ENCODE measurements at places on chromosomes 12 and 14.

DNA sequence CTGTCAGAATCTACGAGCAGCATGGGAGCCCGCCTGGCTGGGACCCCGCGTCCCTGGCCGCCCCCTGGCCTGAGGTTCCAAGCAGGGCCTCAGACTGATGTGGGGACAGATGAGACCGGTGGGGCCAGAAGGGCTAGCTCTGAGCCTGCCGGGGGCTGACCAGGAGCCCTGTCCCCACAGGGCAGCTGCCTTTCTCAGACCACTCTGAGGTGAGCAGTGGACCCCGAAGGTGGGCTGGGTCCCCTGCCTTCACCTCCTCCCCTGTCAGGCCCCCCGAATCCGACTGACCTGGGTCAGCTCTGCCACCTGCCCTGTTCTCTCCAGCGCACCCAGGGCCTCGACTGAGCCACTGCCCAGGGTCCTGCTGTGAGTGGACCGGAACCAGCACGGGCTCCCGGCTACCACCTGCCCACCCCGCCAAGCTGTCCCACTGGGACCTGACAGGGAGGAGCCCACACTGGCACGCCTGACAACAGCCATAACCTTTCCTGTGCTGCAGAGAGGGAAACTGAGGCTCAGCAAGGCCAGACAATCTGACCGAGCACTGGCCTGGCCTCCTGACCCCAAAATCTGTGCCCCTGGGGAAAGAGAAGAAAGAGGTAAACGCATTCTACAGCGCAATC lies 29.7 kb upstream of the TMEM179 start:
- DNase-seq, result no peak

DNA sequence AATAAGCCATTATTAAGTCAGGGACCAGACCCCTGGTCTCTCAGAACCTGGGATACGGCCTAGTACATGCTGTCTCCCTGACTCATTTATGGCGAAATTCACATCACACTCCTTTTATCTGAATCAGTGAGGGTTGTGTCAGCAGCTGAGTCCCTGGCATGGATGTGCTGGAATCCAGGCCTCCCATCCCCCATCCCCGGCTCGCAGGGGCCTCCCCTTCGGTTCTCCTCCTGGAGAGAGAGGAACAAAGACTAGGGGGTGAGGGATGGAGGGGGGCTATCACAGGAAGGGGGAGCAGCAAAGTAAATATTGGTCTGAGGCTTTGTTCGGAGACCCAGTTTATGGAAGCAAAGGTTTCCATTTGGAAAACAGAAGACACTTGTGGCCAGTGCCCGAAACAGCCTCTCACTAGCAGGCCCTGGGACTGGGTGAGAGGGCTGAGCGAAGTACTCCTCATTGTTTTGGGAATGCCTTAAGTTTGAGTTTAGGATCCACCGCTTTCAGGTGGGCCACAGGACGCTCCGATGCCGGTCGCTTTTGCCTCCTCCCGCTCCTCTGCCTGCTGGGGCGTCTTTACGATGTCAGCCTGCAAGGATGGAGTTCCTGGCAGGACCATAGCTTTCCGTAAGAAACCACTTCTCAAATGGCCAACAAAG lies 145.0 kb downstream of the PRKCH start:
- DNase-seq, result no peak

GRCh38 chr14:32606301-32606700 lies 277.2 kb downstream of the AKAP6 start:
- no peak for DNase-seq

DNA sequence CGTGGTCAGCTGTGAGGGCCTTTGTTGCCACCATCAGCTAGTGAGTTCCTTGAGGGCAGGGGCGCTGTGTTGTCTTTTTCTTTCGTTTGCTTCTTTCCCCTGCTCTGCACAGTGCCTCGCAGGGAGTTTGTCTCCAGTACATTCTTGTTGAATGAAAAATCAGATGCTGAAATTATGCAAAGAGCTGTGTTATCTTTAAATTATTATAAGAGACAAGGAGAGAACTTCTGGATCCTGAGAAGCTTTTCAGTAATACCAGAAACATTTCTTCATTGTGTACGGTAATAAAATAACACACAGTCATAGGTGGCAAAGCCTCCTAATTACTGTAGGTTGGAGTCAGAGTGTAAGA lies 14.9 kb downstream of the EML1 start:
- DNase-seq, result no peak

DNA sequence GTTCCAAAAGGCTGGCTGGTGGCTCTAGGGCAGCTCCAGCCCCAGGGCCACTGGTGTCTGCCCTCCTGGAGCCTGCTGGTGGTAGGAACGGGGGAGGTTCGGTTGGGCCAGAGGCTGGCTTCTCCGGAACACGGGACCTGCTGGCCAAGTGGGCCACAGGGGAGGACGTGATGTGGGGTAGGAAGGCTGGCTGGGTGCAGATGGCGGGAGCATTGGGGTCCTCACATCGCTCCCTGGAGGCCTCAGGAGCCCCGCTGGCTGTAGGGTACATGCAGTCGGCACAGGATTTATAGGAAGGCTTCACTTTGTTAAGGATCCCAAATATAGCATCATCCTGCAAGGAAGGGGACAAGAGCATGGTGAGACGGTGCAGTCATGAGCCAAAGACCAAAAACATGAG lies 57.6 kb upstream of the CORO1C start:
- DNase-seq, result no peak

DNA sequence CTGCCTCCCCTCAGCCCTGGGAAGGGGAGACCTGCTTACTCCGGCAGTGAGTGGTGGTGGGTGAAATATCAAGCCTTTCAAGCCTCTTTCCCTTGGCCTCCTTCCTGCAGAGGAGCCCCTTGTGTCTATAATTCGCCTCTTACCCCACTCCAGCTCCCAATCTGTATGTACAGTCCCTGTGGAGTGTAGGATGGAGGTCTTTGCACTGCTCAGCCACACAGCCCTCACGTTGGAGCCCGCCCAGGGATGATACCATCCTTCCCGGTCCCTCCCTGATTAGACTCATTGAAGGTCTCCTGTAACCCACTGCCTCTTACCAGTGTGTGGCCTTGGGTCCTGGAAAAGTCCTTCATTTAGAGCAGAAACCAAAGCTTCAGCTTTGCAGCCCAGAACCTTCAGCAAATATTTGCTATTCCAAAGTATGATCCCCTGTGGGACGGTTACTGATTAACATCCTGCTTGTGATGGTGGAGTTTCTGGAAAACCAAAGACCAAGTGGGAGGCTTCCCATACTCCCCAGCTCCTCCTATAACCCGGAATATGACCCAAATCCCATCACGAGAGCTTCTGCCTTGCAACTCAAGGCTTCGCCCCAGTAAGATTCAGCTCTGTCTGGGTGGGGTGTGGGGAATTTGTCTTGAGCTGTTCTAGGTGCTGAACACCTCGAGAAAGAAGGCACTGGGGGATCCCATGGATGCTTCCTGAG lies at the start of gene SERPINA10:
TSS of gene SERPINA10 (minus strand) at position 397 of the 706 bp plus-strand sequence. CDS start 2,675 bp downstream, outside the sequence.
- no peak for DNase-seq

GRCh38 chr12:132614861-132615578 lies 3.6 kb upstream of the P2RX2 start:
- DNase-seq, result peak; percentile 86

DNA sequence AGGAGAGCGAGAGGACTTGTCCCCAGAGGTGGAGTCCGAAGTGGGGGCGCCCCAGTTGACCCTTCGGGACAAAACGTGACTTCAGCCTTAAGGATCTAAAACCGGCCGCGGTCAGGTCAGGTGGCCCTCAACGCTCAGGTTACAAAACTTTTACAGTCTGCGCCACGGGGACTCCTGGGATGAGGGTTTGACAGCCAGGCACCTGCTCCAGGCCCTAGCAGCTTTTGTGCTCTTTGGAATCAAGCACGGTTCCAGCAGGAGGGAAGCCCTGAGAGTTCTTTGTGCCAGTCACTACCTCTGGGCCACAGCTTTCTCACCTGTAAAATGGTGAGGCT lies 337 bp downstream of the ZC2HC1C start:
- DNase-seq, result no peak

DNA sequence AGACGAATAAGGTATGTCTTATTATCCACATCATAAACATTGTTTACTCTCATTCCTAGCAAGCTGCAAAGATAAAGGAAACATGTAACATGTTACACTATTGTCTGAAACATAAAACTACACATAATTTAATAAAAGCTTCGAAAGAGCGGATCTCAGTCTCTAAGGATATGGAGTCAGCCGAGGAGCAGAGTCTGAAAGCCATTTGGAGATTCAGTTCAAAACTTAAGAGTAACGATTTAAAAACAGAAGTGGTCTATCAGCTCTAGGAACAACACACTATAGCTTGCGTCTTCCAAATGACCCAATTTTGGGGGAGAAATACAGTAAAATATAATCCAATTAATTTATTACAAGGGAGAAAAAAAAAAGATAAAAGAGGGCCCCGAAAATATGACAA lies 775 bp downstream of the NEMF start:
- no peak for DNase-seq

DNA sequence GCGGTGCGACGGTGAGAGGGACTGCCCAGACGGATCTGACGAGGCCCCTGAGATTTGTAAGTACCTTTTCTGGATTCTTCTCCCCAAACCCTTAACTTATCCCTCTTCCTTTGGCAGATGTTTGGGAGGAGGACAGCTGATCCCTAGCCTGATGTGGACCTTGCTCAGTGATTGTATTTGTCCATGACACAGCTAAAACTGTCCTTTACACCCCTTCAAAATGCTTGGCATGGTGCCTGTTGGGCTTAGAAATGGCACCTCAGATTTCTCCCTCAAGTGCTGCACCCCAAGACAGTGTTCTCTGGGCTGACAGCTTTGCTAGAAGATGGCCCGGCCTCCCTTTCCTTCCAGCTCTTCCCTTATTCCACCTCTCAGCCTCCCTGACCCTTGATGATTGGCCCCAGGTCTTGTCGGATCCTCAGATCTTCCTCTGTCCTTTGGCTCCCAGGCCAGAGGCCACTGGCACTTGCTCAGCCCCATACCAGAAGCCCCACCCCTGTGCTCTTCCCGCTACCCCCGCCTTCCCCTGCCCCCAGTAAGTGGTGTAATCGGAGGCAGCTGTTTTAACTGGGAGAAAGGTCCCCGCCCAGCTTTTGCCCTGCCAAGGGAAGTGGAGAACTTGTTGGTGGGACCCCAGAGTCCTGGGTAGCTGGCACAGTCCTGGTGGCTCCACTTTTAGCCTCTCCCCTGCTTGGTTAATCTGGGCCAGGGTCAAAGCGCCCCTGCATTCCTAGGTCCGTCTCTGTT lies 8.7 kb downstream of the LRP1-AS start:
- no peak for DNase-seq

DNA sequence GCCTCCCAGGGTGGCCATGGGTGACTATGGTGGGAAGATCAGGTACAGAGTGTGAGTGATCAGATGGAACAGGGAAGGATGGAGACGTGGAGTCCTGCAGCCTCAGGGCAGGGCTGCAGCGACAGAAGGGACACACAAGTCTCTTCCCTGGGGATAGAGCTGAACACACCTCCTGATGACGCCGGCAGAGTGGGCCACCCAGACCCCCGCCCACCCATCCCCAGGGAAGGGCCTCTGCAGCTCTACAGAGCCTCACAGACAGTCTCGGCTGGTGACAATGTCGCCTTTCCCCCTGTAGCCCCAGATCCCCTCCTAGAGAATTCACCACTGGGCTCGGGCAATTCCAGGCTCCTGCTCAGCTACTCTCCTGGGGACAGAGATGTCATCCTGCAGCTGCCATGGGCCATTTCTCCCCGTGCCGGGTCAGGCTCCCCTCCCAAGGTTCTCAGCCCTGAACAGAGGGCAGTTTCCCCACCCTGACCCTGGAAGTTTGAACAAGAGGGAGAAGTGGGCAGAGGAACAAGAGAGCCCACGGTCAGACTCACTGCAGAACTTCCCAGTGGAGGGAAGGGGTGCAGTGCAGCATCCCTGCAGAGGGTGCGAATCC lies 115.7 kb downstream of the NCOR2 start:
- no peak for DNase-seq

DNA sequence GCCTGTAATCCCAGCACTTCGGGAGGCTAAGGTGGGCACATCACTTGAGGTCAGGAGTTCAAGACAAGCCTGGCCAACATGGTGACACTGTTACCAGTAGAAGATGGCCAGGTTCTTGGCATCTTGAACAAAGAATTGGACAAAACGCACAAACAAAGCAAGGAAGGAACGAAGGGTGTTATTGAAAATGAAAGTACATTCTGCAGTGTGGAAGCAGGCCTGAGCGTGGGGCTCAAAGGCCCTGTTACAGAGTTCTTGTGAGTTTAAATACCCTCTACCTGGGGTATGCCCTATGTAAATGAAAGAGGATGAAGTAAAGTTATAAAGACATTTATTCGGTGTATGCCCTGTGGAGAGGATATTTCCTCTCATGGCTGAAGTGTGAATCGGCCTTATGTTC lies 20.8 kb upstream of the CDK17 start:
- no peak for DNase-seq

GRCh38 chr14:50830044-50830931 lies 674 bp downstream of the NIN start:
- peak; percentile 60 for DNase-seq

- no peak for DNase-seq
These were observed 150.1 kb upstream of the ATP2B1 start for GRCh38 chr12:89858718-89859117.

- DNase-seq, result no peak
These were observed 319.4 kb downstream of the SYT1 start for GRCh38 chr12:79183926-79184325.

- no peak for DNase-seq
These were observed 98.9 kb downstream of the GPHN start for GRCh38 chr14:66606826-66607225.

DNA sequence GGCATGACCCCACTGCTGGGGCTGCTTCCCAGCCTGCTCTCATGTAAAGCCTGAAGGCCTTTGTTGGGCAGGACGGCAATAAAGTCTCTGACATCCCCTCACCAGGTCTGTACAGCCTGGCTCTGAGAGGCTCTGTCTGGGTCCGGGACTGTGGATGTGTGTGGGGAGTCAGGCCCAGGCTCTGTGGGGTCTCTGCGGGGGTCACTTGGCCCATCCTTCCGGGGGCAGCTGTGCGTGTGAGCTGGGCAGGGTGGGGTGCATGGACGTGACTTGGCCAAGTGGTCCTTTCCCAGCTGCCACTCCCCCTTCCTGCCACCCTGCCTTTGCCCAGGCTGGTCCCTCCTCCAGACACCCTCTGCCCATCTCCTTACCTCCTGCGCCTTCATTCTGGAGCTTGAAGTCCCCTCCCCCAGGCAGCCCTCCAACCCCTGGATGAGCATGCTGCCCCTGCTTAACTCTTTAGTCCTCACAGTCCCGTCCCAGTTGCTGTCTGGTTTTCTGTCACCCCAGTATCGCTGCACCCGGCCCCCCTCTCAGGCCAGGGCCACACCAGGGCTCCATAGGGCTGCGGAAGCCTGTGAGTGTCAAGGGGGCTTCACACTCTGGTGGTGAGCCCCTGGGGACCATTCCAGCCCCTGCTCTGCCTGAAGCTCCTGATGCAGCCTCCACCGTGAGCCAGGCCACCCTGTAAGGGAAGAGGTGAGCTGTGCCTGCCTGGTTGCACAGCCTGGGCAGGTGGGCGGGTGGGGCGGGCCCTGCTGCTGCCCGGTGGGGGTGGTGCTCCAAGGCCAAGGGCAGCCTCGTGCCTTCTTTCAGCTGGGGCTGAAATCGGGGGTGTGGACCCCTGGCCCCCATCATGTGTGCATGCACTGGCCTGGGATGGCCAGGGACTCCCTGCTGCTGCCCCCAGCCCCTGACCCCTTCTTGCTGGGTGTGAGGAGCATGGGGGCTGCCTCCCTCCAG lies 25.5 kb upstream of the KIF26A start:
- DNase-seq, result no peak

GRCh38 chr12:6664902-6665301 lies 2.0 kb upstream of the ING4 start:
- no peak for DNase-seq

Data from neural crest cell (in vitro differentiated cells).